ENCODE measurements at places on chromosomes 1 and 21. TPM values are rescaled to one million over a fixed set of nuclear protein-coding genes. Genes with fewer than 3 reads are reported as not detected.

GRCh38 chr1:22529901-22530621, 33.2 kb upstream of the EPHA8 start:
- peak; percentile 37 for DNase-seq
- 0 out of 2 replicates have a peak, but pooled peaks cover 6% of the 10 kb centered on the region for H3K36me3 ChIP-seq
- H3K4me3 ChIP-seq = no peak overlapping the region
- H3K4me1 ChIP-seq = no peaks in the 10 kb centered on the region
- H3K27ac ChIP-seq = no peak overlapping the region
- no peaks in the 10 kb centered on the region for H3K27me3 ChIP-seq

GRCh38 chr1:2097386-2098300, 47.4 kb downstream of the PRKCZ start:
- H3K4me3 ChIP-seq = no peak overlapping the region
- no peaks in the 10 kb centered on the region for H3K4me1 ChIP-seq
- H3K27ac ChIP-seq = no peak overlapping the region
- H3K36me3 ChIP-seq = no peaks in the 10 kb centered on the region
- no peaks in the 10 kb centered on the region for H3K27me3 ChIP-seq
- DNase-seq = no peak

DNA sequence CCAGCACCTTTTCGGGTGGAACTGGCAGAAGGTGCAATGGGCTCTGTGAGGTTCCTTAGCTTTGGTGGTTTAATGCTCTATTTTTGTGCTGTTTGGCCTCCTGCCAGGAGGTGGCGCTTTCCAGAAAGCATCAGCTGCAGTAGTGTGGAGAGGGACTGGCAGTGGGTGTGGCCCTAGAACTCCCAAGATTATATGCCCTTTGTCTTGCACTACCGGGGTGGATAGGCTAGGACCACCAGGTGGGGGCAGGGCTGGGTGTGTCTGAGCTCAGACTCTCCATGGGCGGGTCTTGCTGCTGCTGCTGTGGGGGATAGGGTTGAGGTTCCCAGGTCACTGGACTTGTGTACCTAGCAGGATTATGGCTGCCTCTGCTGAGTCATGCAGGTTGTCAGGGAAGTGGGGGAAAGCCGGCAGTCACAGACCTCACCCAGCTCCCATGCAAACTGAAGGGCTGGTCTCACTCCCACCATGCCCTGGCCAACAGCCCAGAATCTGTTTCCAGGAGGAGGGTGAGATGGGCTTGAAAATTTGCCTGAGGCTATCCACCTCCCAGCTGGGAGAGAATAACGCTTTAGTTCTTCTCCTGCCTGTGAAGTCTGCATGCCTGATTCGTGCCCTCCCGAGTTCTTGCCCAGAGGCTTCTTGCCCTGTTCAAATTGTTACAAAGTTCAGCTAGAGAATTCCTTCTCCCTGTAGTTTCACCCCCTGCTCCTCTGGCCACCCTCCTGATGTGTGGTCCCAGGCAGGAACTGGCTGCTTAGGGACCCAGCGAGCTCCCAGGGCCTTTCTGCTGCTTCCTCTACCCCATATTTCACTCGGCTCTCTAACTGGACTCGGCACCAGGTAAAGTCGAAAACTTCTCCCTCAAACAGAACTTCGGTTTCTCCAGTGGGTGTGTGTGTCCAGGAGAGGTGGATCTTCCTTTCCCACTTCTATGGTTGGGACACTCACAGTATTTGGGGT, 76.5 kb upstream of the BTG3 start:
- H3K36me3 ChIP-seq = 0 out of 2 replicates have a peak, but pooled peaks cover 3% of the 10 kb centered on the region
- DNase-seq = peak; percentile 33
- H3K4me1 ChIP-seq = no peaks in the 10 kb centered on the region
- no peak overlapping the region for H3K4me3 ChIP-seq
- no peak overlapping the region for H3K27ac ChIP-seq

DNA sequence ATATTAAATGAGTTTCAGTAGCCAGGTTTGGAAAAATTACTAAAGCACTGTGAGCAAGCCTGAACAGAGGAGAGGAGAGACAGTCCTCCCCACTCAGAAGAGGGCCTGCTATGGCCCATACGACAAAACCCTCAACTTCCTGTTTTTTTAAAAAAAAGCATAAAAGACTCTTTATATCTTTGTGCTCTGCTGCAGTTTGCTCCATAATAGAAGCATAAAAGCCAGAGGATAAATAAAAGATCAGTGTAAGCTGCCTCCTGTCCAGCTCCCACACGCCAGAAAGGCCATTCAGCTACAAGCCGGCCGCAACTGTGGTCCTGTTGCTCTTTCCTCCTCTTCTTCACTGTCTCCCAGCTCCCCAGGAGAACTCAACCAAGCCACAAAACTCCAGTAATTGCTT, 37.8 kb downstream of the NID1 start:
- DNase-seq = no peak
- H3K36me3 ChIP-seq = 0 out of 2 replicates have a peak, but pooled peaks cover 2% of the 10 kb centered on the region
- H3K27ac ChIP-seq = no peak overlapping the region

DNA sequence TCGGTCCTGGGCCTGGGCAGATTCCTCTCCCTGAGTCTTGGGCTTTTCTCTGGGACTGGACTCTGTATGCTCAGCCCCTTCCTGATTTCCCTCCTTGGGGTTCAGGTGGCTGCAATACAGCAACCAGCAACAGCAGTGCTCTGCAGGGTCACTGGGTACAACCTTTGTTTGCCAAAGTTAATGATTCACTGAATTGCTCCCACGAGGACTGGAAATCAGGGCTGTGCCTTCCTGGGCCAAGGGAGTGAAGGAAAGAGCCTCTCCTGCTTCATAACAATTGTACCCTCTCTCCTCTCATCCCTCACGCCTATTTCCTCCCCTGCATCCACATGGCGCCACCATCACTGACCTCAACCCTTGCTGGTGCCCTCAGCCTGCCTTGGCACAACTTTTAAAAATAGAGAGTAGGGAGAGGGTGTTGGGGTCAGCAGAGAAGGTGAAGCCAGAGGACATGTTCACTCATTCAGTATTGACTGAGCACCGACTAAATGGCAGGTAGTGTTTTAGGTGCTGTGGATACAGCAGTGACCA, 52.8 kb upstream of the GOLT1A start:
- H3K27ac ChIP-seq = no peak overlapping the region
- DNase-seq = no peak
- H3K4me1 ChIP-seq = no peaks in the 10 kb centered on the region
- H3K27me3 ChIP-seq = no peaks in the 10 kb centered on the region
- no peaks in the 10 kb centered on the region for H3K36me3 ChIP-seq

DNA sequence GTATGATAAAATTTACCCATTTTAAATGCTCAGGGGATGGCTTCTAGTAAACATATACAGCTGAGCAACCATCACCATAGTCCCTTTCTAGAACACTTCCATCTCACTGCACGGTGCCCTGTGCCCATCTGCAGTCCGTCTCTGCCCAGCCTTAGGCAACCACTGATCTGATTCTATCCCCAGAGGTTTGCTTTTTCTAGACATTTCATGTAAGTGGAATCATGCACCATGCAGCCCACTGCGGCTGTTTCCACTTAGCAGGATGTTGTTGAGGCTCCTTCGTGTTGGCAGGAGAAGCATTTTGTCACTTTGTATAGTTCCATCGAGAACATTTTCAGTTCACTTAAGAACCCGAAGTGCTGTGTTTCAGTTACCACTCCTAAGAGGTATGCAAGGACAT, 27.8 kb upstream of the VAMP3 start:
- no peaks in the 10 kb centered on the region for H3K36me3 ChIP-seq
- DNase-seq = no peak
- no peak overlapping the region for H3K27ac ChIP-seq
- H3K4me3 ChIP-seq = no peak overlapping the region
- H3K27me3 ChIP-seq = no peaks in the 10 kb centered on the region

DNA sequence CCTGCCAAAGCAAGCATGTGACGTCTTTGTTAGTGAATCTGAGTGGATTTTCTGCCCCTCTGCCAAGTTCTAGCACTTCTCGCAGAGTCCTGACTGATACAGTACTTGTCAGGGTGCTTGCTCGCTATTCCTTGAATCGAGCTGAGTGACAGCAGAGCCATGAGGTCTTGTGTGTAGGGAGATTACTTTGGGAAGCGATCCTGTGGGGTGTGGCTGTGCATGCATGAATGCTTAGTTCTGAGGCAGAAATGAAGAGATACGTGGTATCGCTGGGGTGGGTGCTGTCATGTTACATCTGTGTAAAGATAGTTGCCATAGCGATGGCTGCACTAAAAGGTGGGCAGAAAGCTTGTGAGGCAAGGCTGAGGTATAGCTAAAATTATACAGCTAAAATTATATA, 19.3 kb upstream of the DNAJC28 start:
- DNase-seq = no peak
- no peak overlapping the region for H3K4me3 ChIP-seq
- peaks cover 86% of the 10 kb centered on the region for H3K36me3 ChIP-seq
- H3K27ac ChIP-seq = no peak overlapping the region

- peaks cover 22% of the 10 kb centered on the region for H3K4me1 ChIP-seq
- H3K4me3 ChIP-seq = no peak overlapping the region
- no peak overlapping the region for H3K27ac ChIP-seq
- DNase-seq = peak; percentile 55
These were observed 467.3 kb downstream of the SETD4 start for GRCh38 chr21:35593000-35593502.

DNA sequence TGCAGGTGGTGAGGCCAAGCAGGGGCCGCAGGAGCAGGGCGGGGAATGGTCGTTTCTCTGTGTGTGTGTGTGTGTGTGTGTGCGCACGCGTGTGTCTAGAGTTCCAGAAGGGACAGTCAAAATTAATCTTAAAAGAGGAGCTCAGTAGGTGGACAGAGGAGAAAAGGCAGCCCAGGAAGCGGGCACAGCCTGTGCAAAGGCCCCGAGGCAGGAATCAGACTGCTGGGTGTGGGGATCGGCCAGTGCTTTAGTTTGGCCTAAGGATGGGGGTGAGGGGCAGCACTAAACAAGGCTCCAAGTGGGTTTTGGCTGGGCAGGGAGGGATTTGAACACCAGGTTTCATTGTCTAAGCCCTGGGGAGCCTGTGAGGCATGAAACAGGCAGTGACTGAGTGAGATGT, 21.7 kb downstream of the EPHA8 start:
- H3K4me3 ChIP-seq = no peak overlapping the region
- H3K36me3 ChIP-seq = no peaks in the 10 kb centered on the region
- no peak for DNase-seq

GRCh38 chr1:204469304-204469703, 25.3 kb downstream of the PIK3C2B start:
- H3K4me1 ChIP-seq = 0 out of 2 replicates have a peak, but pooled peaks cover 5% of the 10 kb centered on the region
- no peaks in the 10 kb centered on the region for H3K36me3 ChIP-seq
- DNase-seq = no peak
- H3K27me3 ChIP-seq = no peaks in the 10 kb centered on the region
- no peak overlapping the region for H3K27ac ChIP-seq

- H3K4me1 ChIP-seq = peaks cover 8% of the 10 kb centered on the region
- no peaks in the 10 kb centered on the region for H3K36me3 ChIP-seq
- no peak overlapping the region for H3K4me3 ChIP-seq
- no peaks in the 10 kb centered on the region for H3K27me3 ChIP-seq
- DNase-seq = no peak
These were observed 80.1 kb downstream of the SLC66A1 start for GRCh38 chr1:19392221-19392620.

DNA sequence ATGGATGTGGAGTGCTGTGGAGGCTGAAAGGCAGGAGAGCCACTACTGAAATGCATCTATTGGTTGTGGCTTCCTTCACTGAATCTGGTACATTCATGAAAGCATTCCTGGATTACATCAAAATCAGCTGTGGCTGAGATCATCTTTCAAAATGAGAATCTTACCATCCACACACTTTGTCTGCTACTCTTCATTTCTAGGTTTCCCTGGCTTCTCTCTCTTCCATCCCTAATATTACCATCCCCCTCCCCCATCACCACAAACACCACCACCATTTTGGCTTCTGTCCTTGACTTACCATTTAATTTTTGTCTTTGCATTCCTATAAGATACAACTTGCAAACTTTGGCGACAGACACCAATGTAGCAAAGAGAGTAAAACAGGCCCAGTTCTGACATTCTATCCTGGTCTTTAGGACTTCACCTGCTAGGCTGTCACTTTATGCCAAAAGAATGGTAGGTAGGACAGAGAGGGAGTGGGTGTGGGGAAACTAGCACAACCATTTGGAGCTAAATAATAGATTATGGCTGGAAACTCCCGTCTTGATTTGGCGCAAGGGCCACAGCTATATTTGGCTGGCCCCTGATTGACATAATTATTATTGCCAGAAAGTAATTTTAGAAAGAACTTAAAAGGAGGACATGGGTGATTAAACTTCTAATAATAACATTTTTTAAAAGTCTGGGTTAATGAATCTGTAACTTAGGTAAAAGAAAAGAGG, 15.1 kb upstream of the DUSP10 start:
- no peaks in the 10 kb centered on the region for H3K36me3 ChIP-seq
- DNase-seq = no peak
- H3K4me3 ChIP-seq = no peak overlapping the region
- H3K27ac ChIP-seq = no peak overlapping the region
- H3K27me3 ChIP-seq = no peaks in the 10 kb centered on the region

GRCh38 chr1:82921759-82922158, 1077.2 kb downstream of the TTLL7 start:
- no peaks in the 10 kb centered on the region for H3K36me3 ChIP-seq
- no peaks in the 10 kb centered on the region for H3K27me3 ChIP-seq
- peaks cover 5% of the 10 kb centered on the region for H3K4me1 ChIP-seq

GRCh38 chr1:156241311-156241811, 623 bp upstream of the BGLAP start:
- peaks cover 16% of the 10 kb centered on the region for H3K4me1 ChIP-seq
- no peak overlapping the region for H3K4me3 ChIP-seq
- peaks cover 7% of the 10 kb centered on the region for H3K36me3 ChIP-seq
- H3K27me3 ChIP-seq = no peaks in the 10 kb centered on the region

DNA sequence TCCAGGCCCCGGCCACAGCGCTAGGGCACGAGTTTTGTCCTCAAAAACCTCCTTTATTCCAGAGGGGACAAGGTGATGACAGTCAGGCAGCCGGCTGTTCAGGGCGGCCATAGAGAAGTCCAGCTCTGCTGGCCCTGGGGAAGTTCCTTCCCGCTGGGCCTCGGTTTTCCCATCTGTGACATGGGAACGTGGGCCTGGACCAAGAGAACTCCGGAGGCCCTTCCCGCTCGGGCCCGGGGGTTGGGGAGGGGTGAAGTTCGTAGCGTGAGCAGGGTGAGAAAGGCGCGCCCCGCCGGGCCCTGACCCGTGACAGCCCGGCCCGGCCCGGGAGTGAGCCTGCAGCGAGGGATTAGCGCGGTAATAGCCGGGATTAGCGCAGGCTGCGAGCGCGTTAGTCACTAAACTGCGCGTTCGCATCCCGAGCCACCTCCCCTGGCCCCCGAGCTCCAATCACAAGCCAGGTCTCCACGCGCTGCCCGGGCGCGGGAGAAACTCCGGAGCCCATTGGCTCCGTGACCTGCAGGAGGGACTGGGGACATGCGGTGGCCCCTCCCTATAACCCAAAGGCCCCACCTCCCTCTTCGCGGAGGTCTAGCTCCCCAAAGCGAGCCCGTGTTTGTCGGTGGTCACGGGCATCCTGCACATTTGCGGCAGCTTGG, 29.8 kb upstream of the PADI2 start:
- H3K27me3 ChIP-seq = no peaks in the 10 kb centered on the region
- H3K27ac ChIP-seq = no peak overlapping the region
- H3K4me1 ChIP-seq = no peaks in the 10 kb centered on the region

FGR gene
- polyA plus RNA-seq = 0.42 TPM

RSPH1 gene
- polyA plus RNA-seq = 1.4 TPM

PEAR1 gene
- polyA plus RNA-seq = 0.47 TPM

NT5C1A gene
- polyA plus RNA-seq = not detected

RGS1 gene
- not detected for polyA plus RNA-seq

CYYR1 gene
- polyA plus RNA-seq = 25.1 TPM

KCND3 gene
- 0.18 TPM for polyA plus RNA-seq

HSD3B1 gene
- not detected for polyA plus RNA-seq

YOD1 gene
- polyA plus RNA-seq = 3.9 TPM

Data from GM23338 (cell line).